ENCODE measurements at places on chromosomes 3 and 15.
A peak's percentile ranks its signal among the peaks of the same experiment; 100 is the strongest.

- DNase-seq, result no peak
Observed at GRCh38 chr3:40104441-40104840, 205.1 kb upstream of the EIF1B start.

DNA sequence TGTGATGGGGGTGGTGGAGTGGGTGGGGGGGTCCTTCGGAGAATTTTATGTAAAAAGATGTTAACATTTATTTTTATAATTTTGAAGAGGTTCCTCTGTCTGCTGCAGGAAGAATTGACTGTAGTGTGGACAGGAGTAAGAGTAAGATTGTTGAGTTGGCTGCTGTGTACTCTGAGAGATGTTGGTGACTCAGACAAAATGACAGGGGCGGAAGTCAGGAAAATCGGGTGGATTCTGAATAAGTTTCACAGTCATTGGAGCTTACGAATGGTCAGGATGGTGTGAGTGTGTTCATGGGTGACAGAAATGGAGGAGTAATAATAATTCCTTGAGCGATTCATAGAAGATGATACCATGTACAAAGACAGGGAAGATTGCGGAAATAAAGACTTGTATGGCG, 420.0 kb downstream of the ROBO2 start:
- DNase-seq, result no peak

GRCh38 chr15:22960556-22960955, 19.6 kb downstream of the CYFIP1 start:
- no peak for DNase-seq

- DNase-seq, result no peak
Observed at GRCh38 chr15:72936691-72937679, 115.3 kb upstream of the NEO1 start.

DNA sequence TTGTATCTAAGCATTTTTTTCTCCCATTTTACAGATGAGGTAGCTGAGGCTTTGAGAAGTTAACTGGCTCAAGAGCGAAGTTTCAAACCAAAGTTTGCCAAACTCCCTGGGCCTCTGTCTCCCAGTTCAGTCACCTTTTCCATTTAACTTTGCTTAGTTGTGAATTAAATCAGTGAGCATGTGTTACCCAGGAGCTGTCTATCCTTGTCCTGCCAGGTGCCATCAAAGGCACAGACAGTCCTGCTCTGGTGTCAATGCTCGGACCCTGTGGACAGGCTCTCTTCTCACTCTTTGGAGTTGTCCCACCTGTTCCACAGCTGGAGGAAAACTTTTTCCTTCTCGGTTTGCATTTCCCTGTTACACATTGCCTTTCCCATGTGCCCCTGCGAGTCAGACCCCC, 8.6 kb downstream of the EPHB1 start:
- DNase-seq, result no peak

GRCh38 chr15:97012986-97013385, 682.5 kb downstream of the NR2F2 start:
- DNase-seq, result no peak

DNA sequence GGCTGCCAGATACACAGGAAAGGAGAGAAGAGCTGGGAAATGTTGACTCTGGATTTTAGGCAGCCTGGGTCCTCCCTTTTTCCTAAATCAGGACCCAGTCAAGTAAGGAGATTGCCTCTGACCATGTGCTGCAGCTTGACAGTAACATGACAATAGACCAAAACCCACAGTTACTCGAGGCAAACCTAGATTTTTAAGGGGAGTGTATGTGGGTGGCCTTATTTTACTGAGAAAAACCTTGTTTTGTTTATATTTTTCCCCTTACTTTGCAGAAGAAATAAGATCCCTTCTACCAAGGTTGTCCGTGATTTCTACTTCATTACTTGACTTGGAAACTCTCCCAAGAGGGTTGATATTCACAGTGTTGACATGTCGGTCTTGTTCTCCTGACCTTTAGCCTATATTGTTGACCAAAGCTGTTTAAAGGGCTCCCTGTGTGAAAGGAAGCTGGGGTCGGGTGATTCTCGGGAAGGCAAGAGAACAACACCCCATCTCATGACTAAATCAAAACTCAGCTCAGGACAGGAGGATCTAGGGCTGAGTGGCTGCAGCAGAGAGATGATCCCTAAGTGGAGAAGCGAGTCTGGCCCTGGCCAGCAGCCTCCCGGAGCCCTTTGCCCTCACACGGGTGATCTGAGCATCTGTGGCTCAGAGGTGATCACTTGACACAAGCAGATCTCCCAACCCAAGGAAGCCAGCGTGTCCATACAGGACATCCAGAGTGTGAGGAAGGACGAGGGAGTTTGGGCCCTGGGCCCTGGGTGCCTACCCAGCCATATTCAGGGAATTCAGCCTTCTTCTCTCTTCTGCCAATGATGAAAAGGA, 31.0 kb upstream of the SLCO2A1 start:
- no peak for DNase-seq

- DNase-seq, result no peak
Observed at GRCh38 chr3:157871838-157872460, 234.3 kb downstream of the SHOX2 start.

DNA sequence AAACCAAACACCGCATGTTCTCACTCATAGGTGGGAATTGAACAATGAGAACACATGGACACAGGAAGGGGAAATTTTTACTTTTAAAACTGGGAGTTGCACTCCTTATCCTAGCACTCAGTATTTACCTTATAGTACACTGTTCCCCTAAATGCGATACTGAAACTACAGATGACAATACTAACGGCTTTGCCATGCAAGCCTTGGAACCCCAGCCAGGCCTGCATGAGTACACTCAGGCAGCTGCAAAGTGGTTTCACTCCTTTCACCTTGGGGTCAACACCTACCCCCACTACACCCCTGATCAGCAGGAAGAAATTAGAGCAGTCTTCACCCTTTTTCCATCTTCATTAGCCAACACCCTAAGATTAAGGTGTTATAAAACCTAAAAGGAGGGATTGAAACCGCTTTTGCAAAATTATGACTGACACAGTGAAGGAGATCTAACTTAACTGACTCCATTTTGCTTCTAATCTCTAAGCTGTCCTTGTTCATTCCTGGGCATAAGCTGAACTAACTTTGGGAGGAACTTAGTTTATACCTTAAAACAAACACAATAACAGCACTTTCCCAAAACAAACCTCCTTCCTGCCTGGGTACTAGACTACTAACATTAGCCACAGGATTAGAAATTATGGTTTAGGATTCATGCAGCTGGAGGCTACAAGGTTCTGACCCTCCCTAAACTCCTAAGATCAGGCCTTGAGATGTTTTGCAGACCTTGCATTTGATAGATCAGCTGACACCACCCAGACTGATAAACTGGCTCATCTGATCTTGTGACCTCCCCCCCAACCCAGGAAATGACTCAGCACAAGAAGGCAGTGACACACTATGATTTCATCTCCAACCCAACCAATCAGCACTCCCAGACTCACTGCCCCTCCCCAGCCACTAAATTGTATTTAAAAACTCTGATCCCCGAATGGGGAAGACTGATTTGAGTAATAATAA, 452.1 kb upstream of the PPP2R3A start:
- DNase-seq, result peak; percentile 48

DNA sequence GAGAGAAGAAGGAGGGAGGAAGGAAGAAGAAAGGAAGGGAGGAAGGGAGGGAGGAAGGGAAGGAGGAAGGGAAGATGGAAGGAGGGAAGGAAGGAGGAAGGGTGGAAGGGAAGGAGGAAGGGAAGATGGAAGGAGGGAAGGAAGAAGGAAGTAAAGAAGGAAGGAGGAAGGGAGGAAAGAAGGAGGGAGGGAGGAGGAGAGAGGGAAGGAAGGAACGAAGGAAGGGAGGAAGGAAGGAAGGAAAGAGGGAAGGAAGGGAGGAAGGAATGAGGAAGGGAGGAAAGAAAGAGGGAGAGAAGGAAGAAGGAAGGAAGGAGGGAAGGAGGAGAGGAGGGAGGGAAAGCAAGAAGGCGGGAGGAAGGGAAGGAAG, 31.8 kb upstream of the ALDH1L1 start:
- DNase-seq, result no peak

- peak; percentile 44 for DNase-seq
Observed at GRCh38 chr3:99645277-99646106, 7.1 kb downstream of the COL8A1 start.

- DNase-seq, result peak; percentile 5
Observed at GRCh38 chr15:29970402-29970695, 112.4 kb upstream of the GOLGA8J start.

DNA sequence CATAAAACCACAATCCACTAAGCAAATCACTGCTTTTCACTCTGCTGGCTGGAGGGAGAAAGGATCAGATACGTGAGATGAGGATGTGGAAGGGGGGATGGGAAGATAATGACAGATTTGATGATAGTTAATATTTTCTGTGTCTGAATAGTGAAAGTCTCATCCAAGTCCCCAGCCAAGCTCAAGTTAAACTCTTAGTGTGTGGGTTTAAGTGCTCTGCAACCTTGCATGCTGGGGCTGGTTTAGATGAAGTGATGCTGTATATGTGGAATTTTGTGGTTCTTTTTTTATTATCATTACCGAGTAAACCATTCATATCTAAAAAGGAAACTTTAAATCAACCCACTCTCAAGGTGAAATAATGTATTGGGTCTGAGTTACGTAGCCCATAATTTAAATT, 111.0 kb downstream of the TPRG1 start:
- DNase-seq, result no peak

GRCh38 chr15:92226020-92226612, 167.6 kb upstream of the ST8SIA2 start:
- DNase-seq, result peak; percentile 34

DNA sequence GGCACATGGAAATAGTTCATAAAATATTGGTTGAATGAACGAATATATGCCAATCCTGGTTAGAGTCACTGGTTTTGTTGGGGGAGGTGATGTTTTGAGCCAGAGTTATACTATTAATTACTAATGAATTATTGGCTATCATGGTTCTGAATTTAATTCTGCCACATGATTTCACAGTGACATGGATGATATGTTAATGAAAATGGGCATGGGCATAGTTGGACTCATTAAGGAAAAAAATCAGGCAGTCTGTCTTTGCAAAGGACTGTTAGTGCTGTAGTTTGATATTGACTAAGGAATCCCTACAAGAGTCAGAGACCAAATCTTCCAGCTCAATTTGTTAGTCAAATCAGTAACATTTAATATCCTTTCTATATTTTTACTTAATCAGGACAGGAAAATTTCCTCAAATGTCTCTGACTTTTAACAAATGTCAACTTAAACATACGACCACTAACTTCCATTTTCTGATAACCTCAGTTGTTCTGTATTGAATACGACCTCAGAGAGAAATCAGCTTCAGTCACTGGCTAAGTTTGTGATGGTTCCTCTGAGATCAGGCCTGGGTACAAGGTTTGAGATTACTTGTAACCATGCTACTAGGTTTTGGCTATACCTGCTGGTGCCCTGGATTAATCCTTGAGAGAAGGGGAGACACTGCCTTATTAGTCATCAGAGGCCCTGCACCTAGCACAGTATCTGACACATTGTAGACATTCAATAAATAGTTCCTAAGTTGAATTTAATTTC, 13.3 kb downstream of the NFKBIZ start:
- no peak for DNase-seq

- DNase-seq, result no peak
Observed at GRCh38 chr3:22113453-22113852, 362.4 kb upstream of the ZNF385D start.

DNA sequence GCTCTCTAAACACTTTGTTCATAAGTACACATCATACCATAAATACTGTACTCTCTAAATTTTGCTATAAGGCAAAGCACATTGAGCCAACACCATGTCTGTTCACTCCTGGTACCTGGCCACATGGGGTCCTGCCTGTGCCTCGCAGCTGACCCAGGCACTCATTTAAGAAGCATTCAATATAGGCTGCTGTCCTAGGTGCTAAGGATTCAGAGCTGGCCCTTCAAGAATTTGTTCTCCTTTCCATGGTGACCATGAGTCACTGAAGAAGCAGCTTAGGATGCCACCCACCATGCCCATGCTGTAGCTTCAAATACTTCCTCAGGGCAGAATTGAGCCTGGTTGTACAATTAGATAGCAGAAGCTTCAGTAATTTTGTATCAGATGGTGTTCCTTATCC, 119.2 kb upstream of the ZBED2 start:
- DNase-seq, result peak; percentile 46

DNA sequence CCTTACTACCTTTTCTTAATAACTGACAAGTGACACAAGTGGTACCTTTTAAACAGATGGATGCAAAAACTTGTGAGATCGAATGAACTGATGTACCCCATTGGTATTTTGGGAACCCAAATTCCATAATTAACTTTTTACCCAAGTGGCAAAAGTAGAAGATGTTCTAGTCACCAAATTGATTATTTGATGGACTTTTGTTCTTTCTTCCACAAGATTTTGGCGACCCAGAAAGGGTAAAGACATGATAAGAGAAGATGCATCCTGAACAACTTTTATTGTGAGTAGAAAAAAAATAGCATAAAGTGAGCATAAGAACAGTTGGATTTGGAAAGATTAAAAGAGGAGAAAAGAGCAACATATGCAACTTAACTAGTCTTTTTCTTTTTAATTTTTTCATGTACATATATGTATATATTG, 159.5 kb downstream of the TIGIT start:
- no peak for DNase-seq

GRCh38 chr3:183318877-183319276, 65.8 kb downstream of the B3GNT5 start:
- DNase-seq, result no peak

DNA sequence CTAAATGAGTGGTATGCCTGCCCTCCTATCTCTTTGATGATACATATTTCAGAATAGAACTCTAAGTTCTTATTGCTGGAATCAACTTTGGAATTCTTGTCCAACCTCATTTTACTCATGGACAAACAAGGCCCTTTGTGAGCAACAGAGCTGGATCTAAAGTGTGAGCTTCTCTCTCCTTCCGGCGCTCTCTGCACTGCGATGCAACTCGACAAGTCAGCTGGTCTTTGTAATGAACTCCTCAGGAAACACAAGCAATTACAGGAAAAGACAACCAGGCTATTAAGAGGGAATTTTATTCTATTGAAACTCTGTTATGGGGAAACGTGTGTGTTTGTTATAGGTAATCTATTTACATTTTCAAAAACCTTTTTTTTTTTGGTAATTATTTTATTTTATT, 20.3 kb upstream of the NRROS start:
- DNase-seq, result no peak

GRCh38 chr3:174100744-174101143, 703.2 kb downstream of the NLGN1 start:
- DNase-seq, result peak; percentile 5

- peak; percentile 85 for DNase-seq
Observed at GRCh38 chr3:151434151-151434890, 26.5 kb downstream of the IGSF10 start.

DNA sequence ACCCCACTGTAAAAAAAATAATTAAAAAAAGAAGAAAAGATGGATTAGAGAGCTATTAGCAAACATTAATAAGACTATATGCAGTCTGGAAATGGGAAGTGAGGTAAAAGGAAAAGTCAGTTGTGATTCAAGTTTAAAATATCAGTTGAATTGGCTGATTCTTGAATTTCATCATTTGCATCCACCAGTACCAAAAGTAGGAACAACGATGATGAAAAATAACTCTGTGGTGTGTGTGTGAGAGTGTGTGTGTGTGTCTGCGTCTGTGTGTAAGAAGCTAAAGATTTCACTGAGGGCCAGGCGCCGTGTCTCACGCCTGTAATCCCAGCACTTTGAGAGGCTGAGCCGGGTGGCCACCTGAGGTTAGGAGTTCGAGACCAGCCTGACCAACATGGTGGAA, 56.0 kb upstream of the SLC4A7 start:
- no peak for DNase-seq
